ENCODE measurements at places on chromosomes 7 and 10.
A peak's percentile ranks its signal among the peaks of the same experiment; 100 is the strongest.

- DNase-seq = peak; percentile 38
Observed at GRCh38 chr7:130719541-130719940, 14.5 kb downstream of the KLF14 start.

DNA sequence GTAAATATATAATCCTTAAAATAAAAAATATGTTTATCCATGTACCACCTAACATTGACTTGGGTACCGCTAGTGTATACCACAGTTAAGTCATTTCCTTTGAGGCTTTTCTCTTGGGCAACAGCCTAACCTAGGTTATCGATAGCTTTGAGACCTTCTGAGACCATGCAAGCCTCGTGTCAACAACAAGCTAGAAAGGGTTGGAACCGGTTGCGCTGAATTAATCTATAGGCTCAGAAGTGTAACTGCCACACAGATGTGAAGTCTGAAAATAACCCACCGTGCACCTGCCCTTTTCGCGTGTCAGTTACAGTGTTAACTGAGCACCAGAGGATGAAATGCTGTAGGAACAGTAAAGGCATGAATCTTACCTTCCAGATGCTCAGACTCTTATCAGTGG lies 59.8 kb downstream of the ARID5B start:
- no peak for DNase-seq

DNA sequence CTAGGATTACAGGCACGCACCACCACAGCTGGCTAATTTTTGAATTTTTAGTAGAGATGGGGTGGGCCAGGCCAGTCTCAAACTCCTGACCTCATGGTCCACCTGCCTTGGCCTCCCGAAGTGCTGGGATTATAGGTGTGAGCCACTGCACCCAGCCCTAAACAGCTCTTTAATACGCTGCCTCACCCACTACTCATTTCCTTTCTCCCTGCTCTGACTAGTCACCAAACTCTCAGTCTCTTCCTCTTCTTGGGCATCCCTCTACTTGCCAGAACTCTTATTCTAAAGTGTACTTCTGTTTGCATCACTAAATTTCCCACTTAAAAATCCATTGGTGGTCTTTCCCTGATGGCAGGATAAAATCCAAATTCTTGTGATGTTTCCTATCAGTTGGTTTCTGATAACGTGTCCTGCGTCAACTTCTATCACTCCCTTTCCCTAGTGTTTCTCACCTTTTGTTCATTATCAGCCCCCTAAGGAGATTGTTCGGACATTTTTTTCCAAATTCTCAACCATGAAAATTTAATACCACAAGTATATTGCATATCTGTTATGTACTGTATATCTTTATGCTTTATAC lies 124.7 kb downstream of the CUBN start:
- DNase-seq = no peak

- no peak for DNase-seq
Observed at GRCh38 chr10:14560791-14561765, 213.6 kb downstream of the FAM107B start.

GRCh38 chr10:7030134-7030855 lies 380.5 kb downstream of the SFMBT2 start:
- no peak for DNase-seq

GRCh38 chr10:68900427-68901104 lies 549 bp upstream of the DDX50 start:
- DNase-seq = no peak

- no peak for DNase-seq
Observed at GRCh38 chr10:44818041-44818649, 93.0 kb upstream of the TMEM72 start.

All from fibroblast of skin of right biceps (primary cell).